ENCODE measurements at places on chromosomes 3 and 15.
A peak's percentile ranks its signal among the peaks of the same experiment; 100 is the strongest.

- H3K4me1 ChIP-seq = peaks cover 11% of the 10 kb centered on the region
- H3K27ac ChIP-seq = peak overlapping the region; percentile 50
- no peaks in the 10 kb centered on the region for H3K36me3 ChIP-seq
- peak overlapping the region; percentile 39 for H3K4me3 ChIP-seq
- no peaks in the 10 kb centered on the region for H3K27me3 ChIP-seq
Observed at GRCh38 chr3:126287536-126288241, 69.5 kb downstream of the KLF15 start.

DNA sequence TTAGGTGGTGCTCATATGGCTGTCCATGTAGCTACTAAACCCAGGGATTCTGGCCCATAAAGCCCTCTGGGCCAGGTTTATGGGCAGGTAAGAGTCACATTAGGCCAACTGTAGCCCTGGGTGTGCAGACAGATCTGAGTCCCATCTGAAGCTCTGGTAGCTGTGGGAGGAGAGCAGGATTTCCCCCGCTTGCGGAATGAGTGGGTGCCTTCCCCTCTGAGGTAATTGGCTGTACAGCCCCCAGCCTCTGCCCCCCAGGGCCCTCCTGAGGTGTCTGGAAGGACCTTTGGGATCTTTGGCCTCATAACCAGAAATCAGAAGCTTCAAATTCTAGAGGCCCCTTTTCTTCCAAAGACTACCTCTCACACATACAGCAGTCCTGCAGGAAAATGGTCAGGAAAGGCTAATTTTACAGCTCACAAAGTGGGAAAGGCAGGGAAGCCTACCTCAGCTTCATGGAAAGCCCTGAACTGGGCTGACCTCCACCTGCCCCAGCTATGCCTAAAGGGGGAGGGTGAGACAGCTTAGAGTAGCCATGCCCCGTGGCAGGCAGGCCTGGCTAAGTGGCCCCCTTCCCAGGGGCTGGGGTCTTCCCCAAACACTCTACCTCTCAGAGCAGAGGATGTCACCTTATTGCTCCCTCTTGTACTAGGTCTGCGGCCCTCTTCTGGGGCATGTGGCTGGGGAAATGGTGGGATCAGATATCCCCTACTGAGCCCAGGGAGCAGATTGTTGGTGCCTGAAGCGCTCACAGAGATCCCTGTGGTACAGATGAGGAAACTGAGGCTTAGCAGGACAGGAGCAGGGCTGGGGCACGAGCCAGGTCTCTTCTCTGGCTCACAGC lies 16.8 kb downstream of the HEMK1 start:
- H3K27me3 ChIP-seq = no peaks in the 10 kb centered on the region
- H3K27ac ChIP-seq = no peak overlapping the region
- peaks cover 34% of the 10 kb centered on the region for H3K4me1 ChIP-seq
- no peaks in the 10 kb centered on the region for H3K36me3 ChIP-seq
- no peak overlapping the region for H3K4me3 ChIP-seq
- DNase-seq = no peak

DNA sequence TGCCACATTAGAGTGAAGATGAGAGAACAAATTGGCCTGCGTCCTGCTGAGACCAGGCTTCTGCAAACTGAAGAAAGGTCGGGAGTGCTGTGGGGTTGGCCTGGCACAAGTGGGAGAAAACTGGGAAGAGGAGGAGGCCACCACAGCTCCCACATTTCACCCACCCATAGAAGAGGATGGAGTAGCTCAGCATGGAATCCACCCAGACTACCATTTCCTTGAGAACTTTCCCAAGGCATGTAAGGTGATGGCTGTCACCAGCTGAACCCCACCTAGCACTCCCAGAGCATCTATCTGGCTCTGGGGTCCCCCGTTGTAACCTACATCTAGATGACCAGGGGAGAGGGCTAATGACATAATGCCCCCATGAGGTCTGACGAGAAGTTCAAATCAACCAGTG lies 120.4 kb upstream of the TRIM42 start:
- no peak for DNase-seq
- H3K27ac ChIP-seq = no peak overlapping the region
- no peaks in the 10 kb centered on the region for H3K4me1 ChIP-seq
- H3K27me3 ChIP-seq = no peaks in the 10 kb centered on the region
- H3K36me3 ChIP-seq = no peaks in the 10 kb centered on the region

- H3K27me3 ChIP-seq = no peaks in the 10 kb centered on the region
- no peak overlapping the region for H3K4me3 ChIP-seq
- H3K4me1 ChIP-seq = no peaks in the 10 kb centered on the region
- H3K27ac ChIP-seq = no peak overlapping the region
- no peak for DNase-seq
Observed at GRCh38 chr3:71906976-71907375, 122.0 kb upstream of the PROK2 start.

GRCh38 chr3:65030847-65031463 lies 343.2 kb upstream of the ADAMTS9 start:
- H3K4me3 ChIP-seq = no peak overlapping the region
- H3K4me1 ChIP-seq = no peaks in the 10 kb centered on the region
- DNase-seq = no peak
- H3K27me3 ChIP-seq = no peaks in the 10 kb centered on the region
- H3K36me3 ChIP-seq = no peaks in the 10 kb centered on the region
- no peak overlapping the region for H3K27ac ChIP-seq

Measured in esophagus squamous epithelium (tissue), 5 donors.